PC-9 (cell line): ENCODE measurements at places on chromosomes 12 and 14.

GRCh38 chr14:64232095-64232838, 61.9 kb downstream of the ESR2 start:
- peak; percentile 79 for DNase-seq

GRCh38 chr12:31984806-31985591, 25.8 kb downstream of the RESF1 start:
- no peak for DNase-seq

- DNase-seq: no peak
Measured at GRCh38 chr14:75165586-75166391, 10.6 kb downstream of the TMED10 start.

DNA sequence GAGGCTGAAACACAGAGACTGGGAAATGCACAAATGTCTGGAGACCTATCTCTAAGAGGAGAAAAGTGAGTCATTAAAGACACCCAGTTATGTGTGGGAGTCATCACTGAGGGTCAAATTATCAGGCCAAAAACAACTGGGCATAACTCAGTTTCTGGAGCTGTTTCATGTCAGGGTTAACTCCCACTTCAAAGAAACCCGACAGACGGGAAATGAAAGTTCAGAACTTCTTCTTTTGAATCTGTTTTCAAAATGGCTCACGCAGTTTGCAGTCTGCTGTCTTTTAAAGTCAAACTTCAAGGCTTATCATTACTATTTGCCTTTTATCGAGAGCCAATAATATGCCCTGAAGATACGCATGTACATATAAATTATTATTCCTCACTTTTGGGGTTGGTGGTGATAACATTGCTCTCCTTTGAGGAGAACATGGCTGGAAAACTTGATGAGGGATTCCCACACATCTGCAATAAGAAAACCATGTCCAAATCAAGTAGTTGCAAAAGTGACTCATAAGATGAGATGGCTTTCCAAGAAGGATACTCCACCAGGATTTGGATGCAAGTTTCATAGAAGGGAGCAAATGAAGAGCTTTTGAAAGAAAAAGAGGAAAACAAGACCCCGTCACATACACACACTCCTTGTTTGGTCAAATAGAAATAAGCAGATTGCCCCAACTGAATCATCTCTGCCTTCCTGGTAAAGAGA, 341.4 kb downstream of the ADAMTS20 start:
- DNase-seq: no peak

- DNase-seq: no peak
Measured at GRCh38 chr14:86022031-86022629, 492.2 kb downstream of the FLRT2 start.

DNA sequence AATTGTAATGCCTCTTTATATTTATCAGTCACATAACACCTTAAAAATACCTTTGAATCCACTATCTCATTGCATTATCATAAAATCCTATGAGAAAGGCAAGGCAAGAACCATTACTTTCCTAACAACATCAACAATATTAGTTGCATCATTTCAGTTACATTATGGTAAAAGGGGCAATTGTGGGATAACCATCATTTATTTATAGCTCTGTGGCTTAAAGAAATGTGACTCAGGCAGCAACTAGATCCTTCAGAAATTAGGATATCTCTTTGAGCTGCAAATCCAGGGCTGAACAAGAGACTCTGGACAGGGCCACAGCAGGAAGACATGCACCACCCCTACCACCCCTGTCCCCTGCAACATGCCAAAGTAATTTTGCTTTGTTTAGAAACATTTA, 36.4 kb downstream of the EPS8 start:
- DNase-seq: no peak

- no peak for DNase-seq
Measured at GRCh38 chr12:80846952-80847351, 90.8 kb downstream of the LIN7A start.
